Stimulated activated CD8-positive, alpha-beta memory T cell treated with anti-CD3 and anti-CD28 coated beads, Interleukin-7, amount 100 ng/mL, for 4 hours (primary cell): ENCODE measurements at places on chromosomes 6 and 20.

DNA sequence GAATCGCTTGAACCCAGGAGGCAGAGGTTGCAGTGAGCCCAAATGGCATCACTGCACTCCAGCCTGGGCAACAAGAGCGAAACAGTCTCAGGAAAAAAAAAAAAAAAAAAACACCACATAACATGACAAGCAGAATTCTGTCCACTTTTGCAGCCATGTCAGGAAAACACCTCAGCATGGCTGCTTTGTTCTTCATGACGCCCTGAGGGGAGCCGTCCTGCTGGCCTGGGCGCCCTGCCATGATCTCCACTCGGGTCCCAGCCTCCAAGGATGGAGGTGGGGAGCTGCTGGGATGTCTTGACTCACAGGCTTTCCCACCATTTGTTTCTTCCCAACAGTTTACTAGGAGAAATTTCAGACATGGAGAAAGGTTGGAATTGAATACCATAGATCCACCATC lies 42.2 kb downstream of the SNX9 start:
- no peak for DNase-seq

GRCh38 chr20:8079976-8080375 lies 52.1 kb upstream of the PLCB1 start:
- DNase-seq: no peak

DNA sequence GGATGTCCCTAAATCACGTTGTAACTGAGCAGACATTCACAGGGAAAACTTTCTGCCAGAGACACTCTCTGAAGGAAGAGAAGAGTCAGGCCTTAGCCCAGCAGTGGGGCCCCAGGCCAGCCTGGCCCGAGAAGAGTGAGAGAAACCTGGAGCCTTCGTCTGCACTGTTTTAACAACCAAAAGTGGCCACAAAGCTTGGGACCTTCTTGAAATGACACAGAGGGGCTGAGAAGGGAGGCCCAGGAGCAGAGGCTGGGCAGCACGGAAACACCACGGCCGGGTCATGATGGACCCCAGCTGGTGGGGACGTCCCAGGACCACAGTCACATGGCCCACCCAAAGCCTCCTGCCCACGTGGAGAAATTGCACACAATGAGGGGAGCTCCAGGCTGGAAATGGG lies 126.8 kb upstream of the THBS2 start:
- DNase-seq: no peak

GRCh38 chr6:52536424-52536916 lies 40.4 kb downstream of the TRAM2 start:
- no peak for DNase-seq

DNA sequence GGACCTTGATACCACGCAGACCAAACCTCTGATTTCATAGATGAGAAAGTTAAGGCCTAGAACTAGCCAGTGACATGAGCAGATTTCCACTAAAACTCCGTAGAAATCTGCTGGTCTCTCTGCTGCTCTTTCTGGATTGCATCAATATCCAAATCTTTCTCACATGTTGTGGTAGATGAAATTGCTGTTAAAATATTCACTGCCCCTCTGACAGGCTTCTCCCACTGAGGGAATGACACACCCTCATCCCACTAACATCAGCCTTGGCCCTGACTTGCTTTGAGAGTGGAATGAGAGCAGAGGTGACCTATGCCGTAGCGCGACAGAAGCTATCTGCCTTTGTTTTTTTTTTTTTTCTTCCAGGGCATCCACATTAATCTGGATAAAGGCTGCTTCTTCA lies 20.4 kb upstream of the EXOC2 start:
- no peak for DNase-seq

- DNase-seq: no peak
Observed at GRCh38 chr6:17851720-17852161, 135.7 kb downstream of the KIF13A start.

GRCh38 chr6:6769466-6769865 lies 180.9 kb downstream of the LY86 start:
- DNase-seq: no peak

DNA sequence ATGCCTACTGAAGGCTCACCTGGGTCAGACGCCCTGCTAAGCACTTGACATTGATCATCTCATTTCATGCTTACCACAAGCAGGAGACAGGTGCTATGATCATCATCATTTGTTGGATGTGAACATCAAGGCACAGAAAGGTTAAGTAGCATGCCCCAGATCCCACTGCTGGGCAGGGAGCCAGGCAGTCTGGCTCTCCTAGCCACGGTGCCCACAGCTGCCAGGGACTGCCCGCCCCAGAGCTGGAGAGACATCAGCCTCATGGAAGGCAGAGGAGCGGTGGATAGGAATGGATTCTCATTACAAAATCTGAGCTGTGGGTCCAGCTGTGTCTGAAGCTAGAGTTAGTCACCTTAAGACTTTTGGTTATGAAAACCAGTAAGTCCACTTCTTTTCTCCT lies 3.6 kb downstream of the SULF2 start:
- no peak for DNase-seq

DNA sequence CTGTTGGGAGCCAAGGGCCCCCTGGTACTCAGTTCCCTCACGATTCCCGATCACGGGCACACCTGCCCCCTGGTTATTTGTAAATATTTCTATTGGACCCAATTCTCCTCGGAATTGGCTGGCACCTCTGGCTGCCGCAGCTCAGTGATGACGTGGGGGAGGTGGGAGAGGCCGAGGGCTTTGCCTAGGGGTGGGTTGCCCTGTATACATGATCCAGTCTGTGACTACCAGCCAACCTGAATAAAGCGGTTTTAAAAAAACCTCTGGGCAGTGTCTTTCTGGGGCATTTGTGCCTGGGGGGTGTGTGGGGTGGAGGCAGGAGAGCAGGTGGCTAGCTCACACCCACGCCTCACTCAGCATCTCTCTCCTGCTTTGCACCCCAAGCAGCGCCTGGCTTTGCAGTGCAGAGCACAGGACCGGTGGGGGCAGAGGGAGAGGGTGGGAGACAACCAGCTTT lies 42.2 kb downstream of the VSTM2L start:
- DNase-seq: no peak

GRCh38 chr20:7406671-7407070 lies 533.6 kb downstream of the HAO1 start:
- no peak for DNase-seq

GRCh38 chr20:36493801-36494114 lies 47.6 kb upstream of the MYL9 start:
- no peak for DNase-seq

DNA sequence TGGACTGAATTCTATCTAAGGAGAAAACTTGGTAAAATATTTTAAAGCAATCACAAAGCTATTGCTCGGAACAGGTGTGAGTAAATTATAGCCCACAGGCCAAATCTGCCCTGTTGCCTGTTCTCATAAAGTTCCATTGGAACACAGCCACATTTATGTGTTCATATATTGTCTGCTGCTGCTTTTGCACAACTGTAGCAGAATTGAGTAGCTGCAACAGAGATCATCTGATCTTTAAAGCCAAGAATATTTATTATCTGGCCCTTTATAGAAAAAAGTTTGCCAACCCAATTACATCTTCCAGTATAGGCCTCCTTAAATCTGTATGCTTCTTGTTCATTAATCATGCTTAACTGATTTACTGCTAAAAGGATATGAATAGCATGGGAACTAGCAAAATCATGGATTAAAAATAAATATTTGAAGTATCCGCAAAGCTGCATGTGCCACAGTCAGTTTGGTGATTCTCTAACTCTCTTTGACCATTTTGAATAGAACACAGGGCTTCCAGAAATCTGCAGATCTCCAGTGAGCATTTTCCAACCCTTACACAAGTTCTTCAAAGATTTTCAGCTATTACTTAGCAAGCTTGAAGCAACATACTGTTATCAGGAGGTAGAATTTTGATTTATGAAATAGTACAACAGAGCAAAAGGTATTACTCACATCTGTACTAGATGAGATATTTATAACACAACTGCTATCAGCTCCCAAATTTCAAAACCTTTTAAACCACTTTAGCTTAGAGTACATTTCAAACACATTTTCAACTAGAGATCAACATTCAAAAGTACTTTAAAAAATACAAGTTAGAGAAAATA lies 312.6 kb upstream of the ID4 start:
- no peak for DNase-seq

GRCh38 chr6:2942914-2943563 lies 28.3 kb downstream of the SERPINB6 start:
- no peak for DNase-seq

GRCh38 chr20:1711826-1712601 lies 54.4 kb upstream of the SIRPG start:
- DNase-seq: no peak

DNA sequence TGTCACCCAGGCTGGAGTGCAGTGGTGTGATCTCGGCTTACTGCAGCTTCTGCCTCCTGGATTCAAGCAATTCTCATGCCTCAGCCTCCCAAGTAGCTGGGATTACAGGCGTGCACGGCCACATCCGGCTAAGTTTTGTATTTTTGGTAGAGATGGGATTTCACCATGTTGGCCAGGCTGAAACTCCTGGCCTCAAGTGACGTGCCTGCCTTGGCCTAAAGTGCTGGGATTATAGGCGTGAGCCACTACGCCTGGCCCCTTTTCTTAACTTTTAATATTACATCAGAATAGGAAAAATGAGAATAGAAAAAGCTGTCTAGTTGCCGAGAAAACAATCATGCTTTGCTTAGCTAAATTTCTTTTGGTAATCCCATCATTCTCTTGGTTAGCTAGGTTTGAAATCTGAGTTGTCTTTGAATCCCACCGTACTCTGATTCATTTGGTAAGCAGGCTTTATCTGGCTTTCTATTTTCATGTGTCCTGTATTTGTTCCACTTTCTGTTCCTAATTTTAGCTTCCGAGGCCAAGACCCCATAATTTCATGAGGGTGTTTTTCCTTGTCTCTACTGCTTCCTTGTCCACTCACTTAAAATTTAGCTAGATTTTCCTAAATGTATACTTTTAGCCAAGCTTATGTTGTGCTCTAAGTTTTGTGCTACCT lies 83.5 kb downstream of the NCOA3 start:
- no peak for DNase-seq

GRCh38 chr6:53795702-53796450 lies 1.1 kb downstream of the LRRC1 start:
- DNase-seq: peak; percentile 6

DNA sequence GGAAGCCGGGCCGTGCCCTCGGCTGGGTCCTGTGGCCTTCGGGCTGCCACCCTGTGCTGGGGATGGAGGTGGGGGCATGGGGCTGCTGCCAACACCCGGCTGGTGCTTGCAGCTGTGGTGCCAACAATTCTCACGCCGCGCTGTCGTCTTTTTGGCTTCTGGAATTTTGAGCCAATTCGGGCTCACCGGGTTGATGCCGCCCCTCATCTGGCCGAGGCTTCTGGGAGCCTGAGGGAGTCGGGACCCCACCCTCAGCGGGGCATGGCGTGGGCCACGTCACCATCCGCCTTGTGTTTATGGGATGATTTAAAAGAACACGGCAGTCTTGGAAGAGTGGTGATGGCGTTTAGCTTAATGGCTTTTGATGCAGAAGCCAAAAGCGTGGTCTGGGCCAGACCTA lies 8.7 kb upstream of the NPBWR2 start:
- no peak for DNase-seq
